ENCODE measurements at places on chromosomes 5 and 9.

- no peak for DNase-seq
These were observed 148.7 kb downstream of the RFK start for GRCh38 chr9:76245518-76245917.

- no peak for DNase-seq
These were observed 161.5 kb upstream of the PHYKPL start for GRCh38 chr5:178394074-178394473.

GRCh38 chr5:95738072-95738471, 6.9 kb downstream of the RHOBTB3 start:
- DNase-seq, result no peak

DNA sequence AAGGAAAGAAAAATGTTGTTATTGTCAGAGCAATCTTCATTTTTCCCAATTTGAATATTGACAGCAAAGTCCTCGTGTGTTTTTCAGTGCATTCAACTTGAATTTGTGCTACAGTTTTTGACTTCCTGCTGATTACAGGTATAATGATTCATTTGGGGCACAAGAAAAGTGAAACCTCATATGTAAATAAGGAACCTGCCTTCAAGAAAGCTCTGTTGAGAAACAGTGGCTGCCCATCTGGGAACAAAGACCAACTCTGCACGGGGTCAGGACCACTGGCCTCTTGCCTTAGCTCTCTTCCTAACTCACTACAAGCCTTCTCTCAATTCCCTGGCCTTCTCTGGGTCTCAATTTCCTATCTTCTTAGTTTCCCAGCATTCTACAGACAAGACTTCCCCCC, 21.0 kb downstream of the TIMD4 start:
- DNase-seq, result no peak

GRCh38 chr5:102905056-102905455, 150.0 kb downstream of the PAM start:
- DNase-seq, result no peak

DNA sequence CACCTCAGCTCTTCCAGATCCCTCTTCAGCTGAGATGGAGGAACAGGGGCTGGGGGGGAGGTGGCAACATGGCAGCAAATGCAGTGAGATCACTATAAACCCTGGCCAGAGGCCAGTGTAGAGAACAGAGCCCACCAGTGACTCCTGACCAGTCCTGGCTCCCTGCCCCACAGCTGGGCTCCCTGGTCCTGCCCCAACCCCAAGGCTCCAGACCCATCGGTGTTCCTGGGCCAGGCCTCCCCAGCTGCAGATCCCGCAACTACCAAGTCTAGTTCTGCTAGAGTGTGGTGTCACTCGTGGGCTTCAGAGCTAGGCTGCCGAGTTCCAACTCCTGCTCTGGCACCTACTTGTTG, 16.8 kb downstream of the AKNA start:
- DNase-seq, result no peak

DNA sequence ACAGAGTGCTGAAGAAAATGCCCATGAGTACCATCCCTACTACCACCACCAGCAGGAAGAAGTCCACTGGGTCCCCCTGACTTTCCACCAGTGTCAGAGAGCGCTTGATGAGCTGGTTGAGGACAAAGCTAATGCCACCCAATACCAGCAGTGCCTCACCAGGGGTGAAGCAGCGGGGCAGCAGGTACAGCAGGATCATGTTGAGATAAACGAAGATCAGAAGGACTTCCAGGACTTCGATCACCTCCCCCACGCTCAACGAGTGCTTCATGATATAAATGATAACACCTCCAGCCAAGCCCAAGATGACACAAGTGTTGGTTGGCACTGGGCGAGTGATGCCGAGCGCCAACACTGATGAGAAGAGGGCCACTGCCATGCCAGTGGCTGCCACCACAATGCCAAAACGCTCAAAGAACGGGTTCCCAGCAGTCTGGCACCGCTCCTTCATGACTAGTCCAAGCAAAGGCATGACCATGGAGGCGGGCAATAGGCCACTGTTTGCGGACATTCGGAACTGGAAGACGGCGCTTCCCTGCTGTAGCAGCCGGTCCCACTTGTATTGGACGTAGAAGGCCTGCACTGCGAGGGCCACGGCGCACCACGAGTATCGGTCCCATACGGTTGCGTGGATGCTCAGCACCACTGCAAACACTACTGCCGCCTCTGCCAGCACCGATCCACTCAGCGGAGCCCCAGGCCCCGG, 679 bp downstream of the DOLK start:
- DNase-seq, result no peak

GRCh38 chr5:119354537-119355243, 1.1 kb upstream of the TNFAIP8 start:
- no peak for DNase-seq

DNA sequence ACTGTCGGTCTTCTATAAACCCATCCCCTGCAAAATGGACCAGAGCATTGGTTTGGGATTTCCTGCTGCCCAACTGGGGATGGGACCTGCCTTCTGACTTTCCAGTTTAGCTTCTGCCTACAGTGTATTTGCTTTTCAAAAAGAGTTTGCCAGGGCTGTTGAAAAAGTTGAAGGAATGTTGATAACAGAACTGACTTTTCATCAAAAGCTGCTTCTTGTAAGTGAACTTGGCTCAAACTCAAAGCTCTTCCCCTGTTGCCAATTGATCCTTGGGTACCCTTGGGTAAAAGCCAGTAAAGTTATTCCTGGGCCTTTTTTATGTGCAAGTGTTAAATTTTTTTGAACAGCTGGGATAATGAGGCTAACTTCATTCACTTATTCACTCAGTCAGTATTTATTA, 142.9 kb upstream of the SLC30A5 start:
- no peak for DNase-seq

DNA sequence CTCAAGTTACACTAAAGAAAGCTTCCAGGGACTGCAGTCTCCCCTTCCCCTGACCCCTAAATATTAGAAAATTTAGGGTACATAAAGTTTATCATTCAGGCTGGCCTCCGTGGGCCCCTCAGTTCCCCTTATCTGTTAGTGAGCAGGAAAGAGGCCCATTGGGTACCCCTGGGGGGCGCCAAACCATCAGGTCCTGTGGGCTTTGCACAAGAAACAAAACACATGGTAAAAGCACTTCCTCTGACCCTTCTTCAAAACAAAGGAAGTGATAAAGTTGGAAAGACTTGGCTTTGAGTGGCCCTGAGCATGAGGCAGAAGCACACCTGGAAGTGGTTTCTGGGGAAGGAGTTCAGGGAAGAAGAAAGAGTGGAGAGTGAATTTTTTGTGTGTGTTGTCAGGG, 213.0 kb downstream of the SMARCA2 start:
- DNase-seq, result no peak

GRCh38 chr5:76626738-76627137, 3.5 kb upstream of the F2RL2 start:
- DNase-seq, result no peak

DNA sequence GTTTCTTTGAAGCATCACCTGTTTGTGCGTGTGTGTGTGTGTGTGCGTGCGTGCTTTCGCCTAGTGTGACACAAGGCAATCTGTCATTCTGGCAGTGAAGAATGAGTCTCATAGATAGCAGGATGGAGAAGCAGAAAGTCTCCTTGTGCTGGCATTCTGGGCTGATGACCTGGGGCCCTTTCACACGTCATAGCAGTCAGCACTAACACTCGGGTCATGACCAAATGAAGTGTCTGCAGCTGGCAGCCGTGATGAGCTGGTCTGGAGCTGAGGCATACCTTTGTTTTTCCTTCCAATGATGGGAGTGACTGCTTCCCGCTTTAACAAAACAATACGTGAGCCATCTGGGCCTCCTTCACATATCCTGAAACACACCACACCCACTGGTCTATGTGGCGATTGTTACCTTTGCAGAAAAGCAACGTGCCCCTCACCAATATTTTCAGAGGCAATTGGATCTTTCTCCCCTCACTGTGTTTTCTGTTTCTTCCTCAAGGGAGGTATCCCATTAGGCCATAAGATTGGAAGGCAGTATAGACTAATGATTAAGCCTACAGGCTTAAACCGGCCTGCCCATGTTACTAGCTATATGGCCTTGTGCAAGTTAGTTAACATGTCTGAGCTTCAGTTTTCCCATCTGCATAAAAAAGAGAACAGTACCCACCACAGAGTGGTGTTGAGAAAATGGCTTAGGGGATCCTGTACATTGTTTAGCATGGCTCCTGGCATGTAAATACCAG, 88.8 kb downstream of the SREK1 start:
- peak; percentile 33 for DNase-seq

GRCh38 chr9:76459694-76460635, 983 bp downstream of the GCNT1 start:
- DNase-seq, result peak; percentile 68

DNA sequence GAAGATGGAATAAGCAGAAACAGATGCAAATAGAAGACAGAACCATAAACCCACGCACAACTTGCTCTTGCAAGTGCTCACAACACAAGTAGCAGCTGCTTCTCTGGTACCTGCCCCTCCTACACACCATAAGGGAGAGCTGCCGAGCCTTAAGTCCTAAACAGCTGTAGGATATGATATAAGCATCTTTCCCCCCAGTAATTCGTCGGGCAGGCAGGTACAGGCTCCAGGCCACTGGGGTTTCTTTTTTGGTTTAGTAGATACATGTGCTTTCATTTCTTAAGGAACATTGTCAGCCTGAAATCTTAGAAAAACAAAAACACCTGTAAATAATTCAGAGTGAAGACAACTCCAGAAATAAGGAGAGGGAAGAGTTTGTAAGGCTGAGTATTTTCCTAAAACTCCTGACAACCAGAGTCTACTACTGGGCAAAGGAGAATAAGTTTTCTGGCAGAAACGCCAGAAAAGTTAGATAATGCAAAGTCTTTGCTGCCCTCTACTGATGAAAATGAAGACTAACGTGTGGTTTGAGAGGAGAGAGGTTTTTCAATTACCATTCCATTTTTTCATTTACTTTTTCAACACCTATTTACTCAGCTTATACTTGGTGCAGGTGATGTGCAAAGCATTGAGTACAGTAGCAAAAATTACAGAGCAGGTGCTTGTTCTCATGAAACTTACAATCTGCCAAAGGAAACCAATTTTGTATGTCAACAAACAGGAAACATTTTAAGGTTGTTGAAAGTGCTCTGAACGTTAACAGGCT, 20.1 kb upstream of the TCERG1 start:
- DNase-seq, result peak; percentile 61

DNA sequence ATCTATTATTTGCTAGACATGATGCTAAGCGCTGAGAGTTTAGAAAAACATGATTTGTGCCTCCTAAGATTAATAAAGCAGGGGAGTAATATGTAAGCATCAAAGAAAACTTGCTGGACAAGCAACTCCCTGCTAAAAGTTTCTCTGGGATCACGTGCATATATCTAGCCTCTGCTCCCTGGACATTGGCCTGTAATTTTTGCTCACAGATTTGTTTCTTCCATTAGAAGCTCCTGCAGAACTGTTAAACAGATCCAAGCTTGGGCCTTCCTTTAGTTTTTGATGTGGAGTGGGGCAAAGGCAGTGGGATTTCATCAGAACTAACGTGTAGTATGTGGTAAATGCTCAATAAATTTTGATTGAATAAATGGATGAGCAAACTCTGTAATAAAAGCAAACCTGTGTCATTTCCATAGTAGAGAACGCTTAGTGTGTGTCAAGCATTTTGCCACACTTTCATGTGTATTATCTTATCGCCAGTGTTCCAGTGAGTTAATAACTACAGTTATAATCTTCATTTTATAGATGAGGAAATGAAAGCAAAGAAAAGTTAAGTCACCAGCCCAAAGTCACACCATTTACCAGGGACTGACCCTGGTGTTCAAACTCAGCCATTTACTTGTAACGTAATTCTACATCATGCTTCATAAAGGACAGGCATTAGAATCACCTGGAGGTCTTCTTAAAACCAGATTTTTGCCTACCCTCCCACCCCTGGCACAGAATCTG, 100.3 kb downstream of the PCSK5 start:
- no peak for DNase-seq

GRCh38 chr5:130116972-130117371, 212.7 kb downstream of the CHSY3 start:
- peak; percentile 4 for DNase-seq

DNA sequence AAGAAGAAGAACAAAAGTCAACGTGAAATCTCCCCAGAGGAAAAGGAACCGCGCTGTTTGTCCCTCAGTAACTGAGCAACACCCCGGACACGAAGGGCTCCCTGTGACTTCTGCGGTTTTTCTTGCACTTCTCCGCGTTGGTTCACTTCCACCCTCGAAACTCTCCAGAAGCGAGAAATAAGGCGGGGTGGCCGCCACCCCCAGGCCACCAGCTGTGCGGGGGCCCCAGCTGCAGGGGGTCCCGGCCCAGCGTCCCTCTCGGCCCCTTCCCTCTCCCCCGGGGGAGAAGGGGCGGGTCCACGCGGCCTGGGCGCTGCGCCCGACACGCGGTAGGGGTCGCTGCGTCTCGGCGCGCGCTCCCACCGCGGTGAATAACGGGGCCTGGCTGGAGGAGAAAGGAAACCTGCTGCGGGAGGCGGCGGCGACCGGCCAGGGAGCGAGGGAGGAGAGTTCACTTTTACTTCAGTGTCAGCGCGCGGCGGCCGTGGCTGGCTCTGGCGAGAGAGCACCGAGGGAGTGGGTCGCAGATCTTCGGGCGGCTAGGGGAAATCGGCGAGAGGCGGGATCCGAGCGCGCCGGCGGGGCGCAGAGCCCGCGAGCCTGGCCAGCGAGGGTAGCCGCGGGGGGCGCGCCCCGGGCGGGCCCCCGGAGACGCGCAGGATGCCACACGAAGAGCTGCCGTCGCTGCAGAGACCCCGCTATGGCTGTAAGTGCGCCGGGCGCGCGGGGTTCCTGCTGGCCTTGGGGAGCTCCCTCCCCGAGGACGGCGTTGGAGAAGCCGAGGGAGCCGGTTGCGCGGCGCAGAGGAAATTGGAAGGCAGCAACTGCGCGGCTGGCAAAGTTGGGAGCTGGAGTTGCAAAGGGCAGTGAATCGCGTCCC, at the start of gene IQGAP2:
Gene IQGAP2 (plus strand): TSS at position 400 of the 880 bp plus-strand sequence. CDS start 261 bp downstream, at position 661.
- DNase-seq, result peak; percentile 77

GRCh38 chr5:83204651-83205050, 127.3 kb downstream of the XRCC4 start:
- no peak for DNase-seq

DNA sequence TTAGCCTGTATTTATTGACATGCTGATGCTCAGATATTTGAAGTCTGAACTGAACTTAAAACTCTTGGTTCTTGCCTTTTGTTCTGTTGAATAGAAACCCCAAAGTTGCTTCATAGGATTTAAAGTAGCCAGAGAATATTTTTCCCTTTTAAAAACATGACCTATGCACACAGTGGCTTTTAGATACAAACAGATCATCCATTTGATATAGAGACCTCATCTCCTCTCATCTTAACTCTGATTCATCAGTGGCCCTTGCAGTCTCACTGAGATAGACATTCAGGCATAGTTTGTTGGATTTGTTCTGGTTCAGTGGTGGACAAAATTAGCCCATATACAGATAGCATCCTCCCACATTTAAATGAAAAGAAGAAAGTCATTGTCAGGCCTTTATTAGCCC, 43.5 kb upstream of the PJA2 start:
- no peak for DNase-seq

GRCh38 chr5:1438871-1439270, 6.4 kb downstream of the SLC6A3 start:
- DNase-seq, result no peak

DNA sequence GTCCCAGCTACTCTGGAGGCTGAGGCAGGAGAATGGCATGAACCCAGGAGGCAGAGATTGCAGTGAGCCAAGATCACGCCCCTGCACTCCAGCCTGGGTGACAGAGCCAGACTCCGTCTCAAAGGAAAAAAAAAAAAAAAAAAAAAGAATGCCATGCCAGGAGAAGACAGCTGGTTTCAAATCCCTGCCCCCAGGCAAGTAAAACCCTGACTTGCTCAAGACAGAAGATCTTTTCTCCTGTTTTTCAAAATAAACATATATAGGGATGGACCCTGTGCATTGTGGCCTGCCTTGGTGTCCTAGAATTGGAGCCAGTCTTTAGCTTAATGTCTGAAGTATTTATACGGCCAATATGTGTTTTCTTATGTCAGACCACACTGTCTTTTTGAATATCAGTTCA, 177.1 kb downstream of the NR3C1 start:
- no peak for DNase-seq

Data from RWPE1 (cell line).